ENCODE measurements at places on chromosomes 5 and 9.

GRCh38 chr5:128234928-128235641, 151.5 kb downstream of the SLC12A2 start:
- DNase-seq, result no peak

- DNase-seq, result no peak
Measured at GRCh38 chr9:85283421-85283820, 458.3 kb downstream of the AGTPBP1 start.

GRCh38 chr9:111783857-111784256, 10.9 kb downstream of the SHOC1 start:
- no peak for DNase-seq

DNA sequence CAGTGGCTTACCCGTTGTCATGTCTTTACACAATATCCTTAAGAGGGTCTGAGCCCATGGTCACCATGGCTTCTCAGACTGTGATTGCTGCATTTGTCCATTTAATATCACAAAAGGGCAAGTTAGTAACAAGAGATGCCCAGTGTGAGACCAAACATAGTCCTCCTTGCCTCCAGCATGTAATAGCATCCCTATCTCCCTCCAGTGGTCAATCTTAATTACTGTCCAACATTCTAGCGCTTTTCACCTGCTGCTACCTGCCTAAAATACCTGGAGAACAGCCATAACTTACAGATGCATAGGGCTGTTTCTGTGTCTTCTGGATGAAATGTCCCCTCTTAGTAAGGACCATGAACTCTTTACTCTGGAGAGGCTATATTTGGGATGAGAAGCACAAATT, 267.2 kb upstream of the DAB2 start:
- no peak for DNase-seq

DNA sequence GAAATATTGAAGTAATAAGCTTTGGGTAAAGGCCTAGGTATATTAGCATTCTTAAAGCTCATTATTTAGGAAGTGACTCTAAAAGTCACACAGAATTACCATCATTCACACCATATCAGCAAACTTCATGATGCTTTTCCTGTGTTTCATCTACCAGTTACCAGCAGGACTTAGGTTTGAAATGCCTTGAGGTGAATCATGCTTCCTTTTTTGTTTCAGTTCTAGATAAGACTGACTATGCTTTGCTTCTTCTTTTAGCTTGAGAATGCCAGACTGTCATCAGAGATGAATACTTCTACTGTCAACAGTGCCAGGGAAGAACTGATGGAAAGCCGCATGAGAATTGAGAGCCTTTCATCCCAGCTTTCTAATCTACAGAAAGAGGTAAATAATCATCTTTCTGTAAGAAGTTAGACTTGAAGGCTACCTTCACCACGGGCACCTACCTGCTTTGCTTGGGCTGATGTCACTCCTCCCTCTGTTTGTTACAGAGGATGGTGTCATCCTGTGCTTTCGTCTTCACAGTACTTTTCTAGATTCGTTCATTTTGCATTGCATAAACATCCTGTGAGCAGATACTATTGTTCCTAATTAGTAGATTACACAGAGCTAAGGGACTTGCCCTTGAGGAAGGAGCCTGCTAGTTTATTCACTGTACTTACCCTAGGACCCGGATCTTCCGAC, 34.7 kb downstream of the LMNB1 start:
- DNase-seq, result no peak

DNA sequence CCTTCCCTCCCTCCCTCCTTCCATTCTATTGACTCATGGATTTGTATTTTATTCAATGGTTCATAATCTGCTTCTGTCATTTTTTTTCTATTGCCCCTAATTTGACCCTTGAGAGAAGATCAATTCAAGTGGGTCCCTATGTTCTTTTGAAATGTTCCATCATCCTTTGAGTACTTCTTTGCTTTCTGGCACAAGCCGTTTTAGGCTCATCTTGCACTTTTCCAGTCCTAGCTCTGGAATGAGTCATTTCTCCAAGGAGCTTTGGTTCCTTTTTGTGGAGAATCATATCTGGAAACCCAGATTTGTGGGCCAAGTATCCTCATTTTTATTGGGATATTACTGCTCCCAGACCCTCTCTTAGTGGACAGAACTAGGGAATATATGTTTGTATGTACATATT, 126.8 kb upstream of the PTPN3 start:
- no peak for DNase-seq

- DNase-seq, result no peak
Measured at GRCh38 chr9:17725399-17726010, 146.6 kb downstream of the SH3GL2 start.

DNA sequence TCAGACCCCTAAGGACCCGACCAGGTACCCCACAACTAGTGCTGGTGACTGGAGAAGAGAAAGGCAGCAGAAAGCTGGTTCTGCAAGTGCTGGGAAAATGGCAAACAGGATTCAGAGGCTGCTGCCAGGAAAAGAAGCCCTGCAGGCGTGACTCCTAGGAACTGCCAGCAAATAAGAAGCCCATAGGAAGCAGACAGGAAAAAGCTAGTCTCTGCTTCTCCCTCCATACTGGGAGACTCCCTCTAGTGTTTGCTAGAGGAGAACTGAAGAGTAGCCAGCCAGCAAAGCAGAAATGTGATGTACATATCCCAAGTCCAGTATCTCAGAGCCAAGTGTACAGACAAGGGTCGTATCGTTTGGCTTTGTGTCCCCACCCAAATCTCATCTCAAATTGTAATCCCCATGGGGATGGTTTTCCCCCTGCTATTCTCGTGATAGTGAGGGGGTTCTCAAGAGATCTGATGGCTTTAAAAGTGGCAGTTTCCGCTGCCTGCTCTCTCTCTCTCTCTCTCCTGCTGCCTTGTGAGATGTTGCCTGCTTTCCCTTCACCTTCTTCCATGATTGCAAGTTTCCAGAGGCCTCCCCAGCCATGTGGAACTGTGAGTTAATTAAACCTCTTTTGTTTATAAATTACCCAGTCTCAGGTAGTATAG, 38.1 kb upstream of the TUSC1 start:
- DNase-seq, result no peak

DNA sequence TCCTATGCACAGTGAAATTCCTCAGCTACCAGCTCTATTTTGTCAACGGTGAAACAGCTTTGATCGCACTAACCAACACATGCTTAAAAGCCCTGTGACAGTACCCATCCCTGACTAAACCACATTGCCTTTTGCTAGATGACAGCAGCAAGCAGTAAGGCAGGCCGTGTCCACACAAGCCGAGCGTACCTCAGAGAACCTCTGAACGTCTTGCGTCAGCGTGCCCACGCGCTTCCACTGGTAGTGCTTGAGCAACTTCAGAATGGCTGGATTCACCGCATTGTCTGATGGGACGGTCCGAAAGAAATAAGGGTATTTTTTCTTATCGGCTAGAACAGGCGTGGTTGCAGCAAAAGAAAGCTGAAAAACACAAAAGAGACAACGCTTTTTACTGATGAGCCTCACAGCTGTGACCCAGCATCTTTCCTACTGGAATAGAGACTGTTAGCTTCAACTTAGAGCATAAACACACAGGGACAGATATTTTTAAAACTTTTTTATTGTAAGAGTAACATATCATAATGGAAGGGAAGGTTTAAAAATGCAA, 167.0 kb downstream of the GABBR2 start:
- no peak for DNase-seq

- DNase-seq, result no peak
Measured at GRCh38 chr5:167950126-167950721, 341.2 kb upstream of the WWC1 start.

- no peak for DNase-seq
Measured at GRCh38 chr5:143573568-143574170, 170.2 kb upstream of the NR3C1 start.

- no peak for DNase-seq
Measured at GRCh38 chr9:607417-607816, 234.1 kb upstream of the DMRT1 start.

DNA sequence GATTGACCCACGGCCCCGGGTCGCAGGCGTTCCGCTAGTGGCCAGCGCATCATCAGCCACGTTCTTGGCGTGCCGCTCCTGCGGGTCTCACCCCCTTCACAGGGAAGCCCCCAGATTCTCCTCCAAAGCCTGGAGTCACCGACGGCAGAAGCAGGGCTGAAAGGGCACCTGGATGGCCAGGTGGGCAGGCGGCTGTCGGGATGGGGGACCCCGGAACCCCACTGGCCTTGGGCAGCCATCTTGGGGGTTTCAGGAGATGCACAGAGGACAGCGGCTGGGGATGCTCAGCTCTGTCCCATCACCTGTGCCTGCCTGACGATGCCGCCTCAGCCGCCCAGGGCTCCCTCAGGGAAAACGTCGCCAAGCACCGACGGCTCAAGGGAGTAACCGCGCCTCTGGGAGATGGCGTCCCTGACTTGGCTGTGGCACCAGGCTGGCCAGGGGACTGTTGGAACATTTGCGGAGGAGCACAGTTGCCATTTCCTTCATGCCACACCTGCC, 14.1 kb upstream of the SLC9A3 start:
- no peak for DNase-seq

GRCh38 chr5:150092159-150092787, 5.9 kb upstream of the CSF1R start:
- no peak for DNase-seq

GRCh38 chr9:99433095-99433494, 211.0 kb downstream of the SEC61B start:
- no peak for DNase-seq

GRCh38 chr9:121786998-121787422, 135.6 kb downstream of the DAB2IP start:
- DNase-seq, result no peak

DNA sequence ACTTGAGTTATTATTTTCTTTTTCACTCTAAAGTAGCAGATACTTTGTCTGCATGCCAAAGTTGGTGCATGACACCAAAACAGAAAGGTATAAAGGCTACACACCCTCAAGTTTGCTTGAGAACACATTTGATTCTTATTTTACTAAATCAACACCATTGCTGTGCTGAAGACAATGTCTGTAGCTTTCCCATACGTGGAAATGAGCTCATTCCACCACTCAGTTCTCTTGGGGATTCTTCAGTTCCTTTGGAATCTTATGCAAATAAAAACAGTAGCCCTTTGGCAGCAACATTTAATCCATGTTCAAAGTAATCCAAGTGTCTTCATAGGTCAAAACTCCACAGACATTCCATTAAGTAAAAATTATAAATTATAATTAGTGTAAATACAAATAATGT, 264.9 kb downstream of the TLE1 start:
- DNase-seq, result no peak

DNA sequence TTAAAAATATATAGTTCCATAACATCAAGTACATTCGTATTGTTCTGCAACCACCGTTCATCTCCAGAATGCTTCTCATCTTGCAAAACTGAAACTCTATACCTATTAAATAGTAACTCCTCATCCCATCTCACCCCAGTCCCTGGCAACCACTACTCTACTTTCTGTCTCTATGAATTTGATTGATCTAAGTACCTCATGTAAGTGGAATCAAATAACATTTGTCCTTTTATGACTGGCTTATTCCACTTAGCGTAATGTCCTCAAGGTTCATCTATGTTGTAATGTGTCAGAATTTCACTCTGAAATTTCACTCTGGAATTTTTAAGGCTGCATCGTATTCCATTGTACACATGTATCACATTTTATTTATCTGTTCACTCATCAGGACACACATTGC, 132.1 kb upstream of the RUSC2 start:
- no peak for DNase-seq

DNA sequence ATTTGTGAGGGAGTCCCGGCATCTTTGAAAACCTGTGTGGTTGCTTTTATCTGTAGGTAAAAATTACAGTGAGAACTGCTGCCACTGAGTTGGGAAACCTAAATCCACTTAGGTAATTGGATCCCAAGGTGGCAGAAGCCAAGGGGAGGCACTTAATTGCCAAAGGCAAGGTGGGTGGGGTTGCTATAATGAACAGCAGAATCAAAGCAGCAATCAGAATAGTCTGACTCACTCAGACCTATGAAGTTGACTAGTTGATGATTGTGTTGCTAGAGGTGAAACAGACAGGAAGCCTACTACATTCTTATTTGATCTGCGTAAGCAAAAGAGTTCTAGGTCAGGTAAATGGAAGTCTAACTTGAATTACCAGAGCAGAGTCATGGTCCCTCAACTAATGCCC, 17.3 kb upstream of the BICD2 start:
- no peak for DNase-seq

DNA sequence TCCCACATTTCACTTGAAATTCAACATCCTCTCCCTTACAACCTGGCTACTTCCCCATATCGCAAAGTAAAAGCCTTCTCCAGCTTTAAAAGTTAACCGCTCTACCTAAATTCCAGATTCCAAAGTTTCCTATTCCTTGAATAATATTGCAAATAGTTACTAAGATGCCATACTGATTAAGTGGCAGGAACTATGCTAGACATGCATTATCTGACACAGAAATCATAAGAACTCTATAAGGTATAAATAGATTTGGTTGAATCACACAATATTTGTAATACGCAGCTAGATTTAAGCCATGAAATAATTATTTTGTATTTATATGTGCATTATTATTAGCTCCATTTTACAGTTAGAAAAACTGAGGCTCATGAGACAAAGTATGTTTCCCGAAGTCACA, 92.8 kb downstream of the NFIB start:
- no peak for DNase-seq
